Hematopoietic multipotent progenitor cell treated with erythropoietin and hydrocortisone succinate and interleukin-3 and kit ligand, for 17 days (in vitro differentiated cells): ENCODE measurements at places on chromosomes 1 and 21.
A peak's percentile ranks its signal among the peaks of the same experiment; 100 is the strongest.

- DNase-seq, result no peak
Observed at GRCh38 chr1:77504986-77505385, 177.5 kb downstream of the ZZZ3 start.

GRCh38 chr1:83606416-83606955 lies 392.4 kb downstream of the TTLL7 start:
- DNase-seq, result no peak

DNA sequence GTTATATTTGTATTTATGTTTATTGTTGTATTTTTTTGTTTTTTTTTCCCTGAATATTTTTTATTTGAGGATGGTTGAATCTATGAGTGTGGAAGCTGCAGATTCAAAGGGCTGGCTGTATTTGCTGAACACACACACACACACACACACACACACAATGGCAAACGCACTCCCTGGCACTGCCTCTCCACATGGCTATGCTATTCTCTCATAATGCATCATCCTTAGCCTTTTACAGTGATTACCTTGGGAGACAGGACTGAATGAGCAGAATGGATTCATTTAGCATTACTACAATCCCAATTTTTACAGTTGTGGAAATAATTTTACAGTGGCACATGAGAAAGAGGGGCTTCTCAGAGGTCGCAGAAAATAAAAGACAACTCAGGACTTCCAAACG lies 390.1 kb downstream of the PCP4 start:
- no peak for DNase-seq

GRCh38 chr1:172845371-172845770 lies 186.5 kb downstream of the FASLG start:
- DNase-seq, result no peak

DNA sequence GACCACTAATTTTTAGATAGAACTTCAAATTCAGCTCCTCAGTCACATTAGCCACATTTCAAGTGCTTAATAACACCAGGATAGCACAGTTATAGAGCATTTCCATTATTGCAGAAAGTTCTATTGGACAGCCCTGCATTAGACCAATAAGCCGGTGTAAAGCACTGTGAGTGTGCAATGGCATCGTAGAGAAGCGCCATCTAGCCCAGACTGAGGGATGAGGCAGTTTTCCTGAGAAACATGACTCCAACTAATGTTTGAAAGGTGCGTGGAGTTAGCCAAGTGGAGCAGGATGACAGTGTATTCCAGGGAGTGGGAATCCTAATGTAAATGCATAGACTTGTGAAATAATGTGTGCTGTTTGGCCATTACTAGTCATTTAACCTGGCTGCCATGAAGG lies 7.7 kb downstream of the RPE65 start:
- DNase-seq, result no peak

DNA sequence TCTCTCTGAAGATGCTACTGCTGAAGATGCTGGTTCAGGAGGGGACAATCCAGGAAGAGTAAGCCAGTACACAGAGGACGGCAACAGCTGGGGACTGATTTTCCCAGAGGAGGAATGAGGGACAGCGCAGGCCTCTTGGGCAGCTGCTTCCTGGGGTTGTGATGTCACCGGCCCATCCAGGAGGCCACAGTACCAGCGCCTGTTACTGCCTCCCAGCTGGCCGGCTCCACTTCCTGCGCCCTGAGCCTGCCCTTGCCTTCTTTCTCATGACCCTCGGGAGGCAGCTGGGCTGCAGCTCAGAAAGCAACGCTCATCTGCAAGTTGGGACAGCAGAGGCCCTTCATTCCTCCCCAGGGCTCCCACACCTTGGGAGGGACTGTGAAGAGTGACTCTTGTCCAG lies 21.9 kb upstream of the ID3 start:
- no peak for DNase-seq

DNA sequence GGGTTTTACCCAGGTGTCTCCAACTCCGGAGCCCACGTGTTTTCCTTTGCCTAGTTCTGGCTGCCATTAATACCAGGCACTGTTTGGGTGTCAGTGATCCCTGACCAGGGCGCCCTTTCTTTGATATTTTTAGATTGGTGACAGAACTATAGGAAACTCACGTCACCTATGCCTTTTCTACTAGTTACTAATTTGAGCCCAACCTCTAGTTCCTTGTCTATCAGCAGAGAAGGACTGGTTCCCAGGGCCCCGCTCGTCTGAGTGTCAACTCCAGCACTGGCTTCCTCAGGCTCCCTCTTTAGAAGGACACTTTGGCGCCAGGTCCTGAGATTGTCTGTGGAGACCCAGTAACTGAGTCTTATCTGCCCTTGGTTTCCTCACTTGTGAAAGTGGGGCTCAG lies 9.4 kb downstream of the MFN2 start:
- DNase-seq, result no peak

GRCh38 chr1:17687145-17687544 lies 68.0 kb upstream of the ACTL8 start:
- DNase-seq, result no peak

- no peak for DNase-seq
Observed at GRCh38 chr1:245546875-245547274, 392.1 kb downstream of the KIF26B start.

GRCh38 chr1:84427250-84428188 lies 29.2 kb downstream of the DNASE2B start:
- no peak for DNase-seq

- no peak for DNase-seq
Observed at GRCh38 chr1:163205513-163205912, 2.8 kb upstream of the RGS5 start.

DNA sequence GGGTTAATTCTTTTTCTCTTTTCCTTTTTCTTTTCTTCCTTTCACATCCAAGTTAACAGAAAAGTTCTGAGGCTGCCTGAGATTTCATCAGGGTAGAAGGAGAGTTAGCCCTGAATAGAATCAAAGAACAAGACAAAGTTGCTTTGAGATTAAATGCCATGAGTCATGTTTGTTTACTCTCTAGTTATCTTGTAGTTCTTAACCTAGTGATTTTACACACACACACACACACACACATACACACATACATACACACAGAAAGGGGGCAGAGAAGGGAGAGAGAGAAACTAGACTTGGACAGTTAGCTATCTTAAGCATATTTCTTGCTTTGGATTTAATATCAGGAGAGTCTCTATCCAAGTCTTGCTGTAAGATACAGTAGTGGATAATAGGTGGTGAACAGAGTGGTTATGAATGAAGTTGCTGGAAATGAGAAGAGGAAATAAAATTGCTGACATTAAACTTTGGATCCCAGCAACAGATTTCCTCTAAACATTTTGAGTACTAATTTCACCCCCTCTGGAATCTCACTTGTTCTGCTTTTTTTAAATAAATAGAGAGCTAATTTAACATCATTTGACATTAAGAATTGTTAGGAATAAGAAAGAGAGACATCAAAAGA lies 19.9 kb downstream of the PLA2G4A start:
- DNase-seq, result no peak

GRCh38 chr1:21491488-21492355 lies 17.5 kb upstream of the ALPL start:
- DNase-seq, result no peak

DNA sequence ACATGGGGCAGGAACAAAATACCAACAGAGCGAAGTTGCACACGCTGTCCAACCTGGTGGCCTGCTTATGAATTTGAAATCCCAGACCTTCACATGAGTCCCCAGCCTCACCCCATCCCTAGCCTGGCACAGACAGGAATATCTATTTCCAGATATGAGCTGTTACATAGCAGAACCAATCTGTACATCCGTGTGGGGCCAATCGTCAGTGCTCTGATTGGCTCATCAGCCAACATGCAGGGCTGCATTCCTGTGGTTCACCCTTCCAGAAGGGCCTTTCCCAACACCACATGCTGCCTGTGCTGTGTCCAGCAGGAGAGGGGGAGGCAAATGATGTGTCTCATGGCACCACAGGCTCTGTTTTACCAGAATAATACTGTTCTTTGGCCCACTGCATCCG lies 31.3 kb downstream of the CCN1 start:
- no peak for DNase-seq

DNA sequence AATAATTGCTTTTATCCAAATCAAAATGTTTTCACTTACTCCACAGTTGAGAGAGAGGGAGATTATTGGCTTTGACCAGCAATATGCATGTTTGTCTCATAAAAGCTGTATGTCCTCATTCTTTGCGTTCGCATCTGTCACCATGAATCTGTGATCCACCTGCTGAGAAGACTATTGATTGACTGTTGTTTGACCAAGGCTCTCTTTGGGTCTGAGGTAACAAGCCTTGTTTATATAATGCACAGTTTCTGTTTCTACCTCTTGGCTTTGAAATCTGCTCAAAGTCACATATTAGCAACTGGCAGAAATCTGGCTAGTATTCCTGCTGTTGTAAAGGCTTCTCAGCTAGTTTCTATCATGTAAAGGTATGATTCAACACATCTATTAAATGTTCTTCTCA lies 157.0 kb downstream of the LYPLAL1 start:
- no peak for DNase-seq

- no peak for DNase-seq
Observed at GRCh38 chr1:35590476-35591040, 17.4 kb downstream of the TFAP2E start.

- peak; percentile 73 for DNase-seq
Observed at GRCh38 chr1:211260141-211261107, 1.3 kb downstream of the RCOR3 start.

- DNase-seq, result no peak
Observed at GRCh38 chr1:233143241-233143640, 152.3 kb downstream of the PCNX2 start.

GRCh38 chr1:229808272-229808671 lies 182.2 kb downstream of the URB2 start:
- no peak for DNase-seq

- no peak for DNase-seq
Observed at GRCh38 chr1:69747207-69747606, 179.5 kb downstream of the LRRC7 start.

GRCh38 chr1:81699234-81699633 lies 101.5 kb upstream of the ADGRL2 start:
- DNase-seq, result no peak

DNA sequence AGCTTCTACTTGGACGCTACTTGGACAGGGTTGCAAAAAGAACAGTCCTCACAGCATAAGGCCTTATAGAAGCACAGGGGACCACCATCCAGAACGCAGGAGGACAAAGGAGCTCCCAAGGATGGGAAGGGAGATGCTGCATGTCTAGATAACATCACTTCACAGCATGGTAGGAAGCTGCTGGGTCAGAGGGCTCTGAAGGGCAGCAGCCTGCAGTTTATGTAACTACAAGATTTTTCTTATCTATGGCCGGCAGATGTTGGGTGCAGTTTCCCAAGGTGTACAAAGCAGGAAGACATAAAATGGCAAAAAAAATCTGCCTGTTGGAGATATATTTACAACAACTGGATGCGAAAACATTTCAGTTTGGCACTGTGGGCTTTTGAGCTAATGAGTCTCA lies 45.3 kb upstream of the SLC5A9 start:
- no peak for DNase-seq

DNA sequence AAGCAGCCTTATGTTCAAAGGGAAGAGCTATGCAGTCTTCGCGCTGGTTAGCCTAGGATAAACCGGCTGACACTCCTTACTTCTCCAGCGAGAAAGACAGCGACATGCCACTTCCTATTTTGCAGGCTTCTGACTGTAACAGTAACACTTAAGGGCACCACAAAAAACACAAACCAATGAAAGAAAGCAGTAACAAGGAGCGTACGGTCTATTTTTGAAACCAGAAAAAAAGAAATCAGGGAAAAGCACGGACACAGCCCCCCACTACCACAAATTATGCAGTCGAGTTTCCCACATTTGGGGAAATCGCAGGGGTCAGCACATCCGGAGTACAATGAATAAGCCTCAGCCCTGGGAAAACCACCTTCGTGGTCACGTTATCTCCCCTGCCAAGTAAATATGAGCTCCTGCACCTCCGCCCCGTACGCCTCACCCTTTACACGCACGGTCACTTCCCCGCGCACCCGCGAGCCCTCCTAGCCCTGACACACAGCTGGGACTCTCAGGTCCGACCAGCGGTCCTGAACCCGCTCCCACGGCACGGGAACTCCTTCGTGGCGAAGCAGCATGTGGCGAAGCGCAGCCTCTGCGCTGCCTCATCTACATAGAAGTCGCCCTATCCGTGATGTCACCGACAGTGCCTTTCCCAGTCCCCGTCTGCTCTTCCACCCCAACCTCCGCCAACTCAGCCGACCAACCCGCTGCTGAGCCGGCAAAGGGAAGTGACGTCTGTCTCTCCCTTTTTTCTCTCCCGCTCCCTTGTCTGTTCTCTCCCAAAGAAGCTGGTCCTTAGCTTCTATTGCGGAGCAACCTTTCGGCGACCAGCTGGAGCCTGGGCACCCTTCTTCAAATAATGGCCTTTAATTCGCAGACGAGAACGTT lies 40.9 kb upstream of the PPIAL4F start:
- DNase-seq, result peak; percentile 24

DNA sequence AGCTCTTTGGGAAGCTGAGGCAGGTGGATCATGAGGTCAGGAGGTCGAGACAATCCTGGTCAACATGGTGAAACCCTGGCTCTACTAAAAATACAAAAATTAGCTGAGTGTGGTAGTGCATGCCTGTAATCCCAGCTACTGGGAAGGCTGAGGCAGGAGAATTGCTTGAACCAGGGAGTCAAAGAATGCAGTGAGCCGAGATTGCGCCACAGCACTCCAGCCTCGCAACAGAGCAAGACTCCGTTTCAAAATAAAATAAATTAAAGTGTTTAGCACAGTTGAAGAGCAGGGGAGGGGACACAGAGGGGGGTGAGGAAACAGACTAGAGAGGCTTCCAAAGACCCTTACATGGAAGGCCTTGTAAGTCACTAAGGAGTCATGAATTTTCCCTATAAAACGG lies 131.2 kb upstream of the SPATA6 start:
- no peak for DNase-seq

DNA sequence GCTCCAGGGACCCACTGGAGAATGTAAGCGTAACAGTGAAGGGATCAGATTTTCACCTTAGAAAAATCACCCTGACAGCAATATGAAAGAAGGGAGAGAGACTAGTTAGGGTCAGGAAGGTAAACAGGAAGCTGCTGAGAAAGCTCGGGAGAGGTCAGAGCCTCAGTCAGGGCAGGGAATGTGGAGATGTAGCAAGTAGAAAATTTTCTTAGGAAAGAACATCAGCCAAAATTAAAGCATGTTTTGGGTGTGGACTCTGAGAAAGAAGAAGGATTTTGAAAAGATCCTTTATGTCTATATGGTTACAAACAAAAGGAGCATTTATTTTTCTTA lies 16.7 kb upstream of the ERICH3 start:
- no peak for DNase-seq

DNA sequence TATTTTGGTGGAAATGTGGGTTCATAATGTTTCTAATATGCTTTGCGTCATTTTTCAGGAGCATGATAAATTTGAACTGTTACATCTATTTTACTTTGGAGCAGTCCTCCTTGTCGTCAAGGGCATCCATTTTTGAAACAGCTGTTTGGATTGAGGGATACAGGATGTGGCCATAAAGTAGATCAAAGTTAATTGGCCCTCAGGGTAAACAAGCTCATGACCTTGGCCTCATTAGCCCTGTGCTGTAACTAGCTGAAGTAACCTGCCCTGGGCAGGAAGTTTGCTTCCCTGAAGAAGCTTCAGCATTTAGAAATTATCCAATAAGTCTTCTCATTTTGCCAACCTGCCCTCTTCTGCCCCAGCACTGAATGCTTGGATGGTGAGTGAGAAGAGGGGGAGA lies 24.8 kb upstream of the RGL1 start:
- DNase-seq, result no peak
